Ovary (tissue), 10 donors: ENCODE measurements at places on chromosomes 5 and 9. TPM values are rescaled to one million over a fixed set of nuclear protein-coding genes. Genes with fewer than 3 reads are reported as not detected.

The ZNF879 gene
- 2.7 TPM for polyA plus RNA-seq

- no peak for DNase-seq
Measured at GRCh38 chr5:103441523-103441922, 121.1 kb downstream of the NUDT12 start.

DNA sequence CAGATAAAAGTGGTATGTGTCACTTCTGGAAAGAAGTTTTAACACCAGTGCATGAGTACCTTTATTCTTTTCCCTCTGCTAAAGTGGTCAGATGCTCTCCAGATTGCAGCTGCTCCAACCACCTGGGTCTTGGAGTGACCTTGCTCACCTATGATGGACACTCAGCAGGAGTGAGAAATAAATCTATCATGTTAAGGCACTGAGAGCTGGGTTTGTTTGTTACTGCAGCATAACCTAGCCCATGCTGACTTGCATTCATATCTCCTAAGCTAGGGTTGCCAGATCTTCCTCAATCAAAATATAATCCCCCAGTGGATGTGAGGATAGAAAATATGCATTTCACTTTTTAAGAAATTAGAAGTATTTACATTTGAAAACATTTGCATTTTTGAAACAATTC lies 295.9 kb downstream of the AGTPBP1 start:
- no peak for DNase-seq

DNA sequence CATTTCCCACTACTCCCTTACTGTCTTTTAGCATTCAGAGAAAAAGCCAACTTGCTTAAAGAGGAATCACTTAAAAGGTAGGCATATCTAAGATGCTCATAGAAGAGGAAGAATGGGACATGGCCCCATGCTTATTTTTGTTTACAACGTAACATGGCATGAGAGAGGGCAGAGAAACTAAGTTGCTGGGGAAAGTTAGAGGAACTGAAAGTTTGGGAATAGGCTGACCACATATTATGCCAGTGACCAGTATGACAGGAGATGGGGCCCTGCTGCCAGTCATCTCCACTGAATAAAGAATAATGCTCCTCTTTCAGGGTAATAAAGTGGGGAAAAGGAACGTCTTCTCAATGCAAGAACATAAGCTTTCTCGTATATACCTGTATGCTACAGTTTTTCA lies 1.9 kb downstream of the PLPP6 start:
- DNase-seq = no peak

The TEX48 gene
- polyA plus RNA-seq = not detected
